ENCODE measurements at places on chromosomes 3 and 15.
A peak's percentile ranks its signal among the peaks of the same experiment; 100 is the strongest.

- DNase-seq = no peak
Observed at GRCh38 chr15:84387086-84387485, 151.5 kb downstream of the GOLGA6L4 start.

GRCh38 chr15:66019368-66019767 lies 150.1 kb downstream of the RAB11A start:
- no peak for DNase-seq

DNA sequence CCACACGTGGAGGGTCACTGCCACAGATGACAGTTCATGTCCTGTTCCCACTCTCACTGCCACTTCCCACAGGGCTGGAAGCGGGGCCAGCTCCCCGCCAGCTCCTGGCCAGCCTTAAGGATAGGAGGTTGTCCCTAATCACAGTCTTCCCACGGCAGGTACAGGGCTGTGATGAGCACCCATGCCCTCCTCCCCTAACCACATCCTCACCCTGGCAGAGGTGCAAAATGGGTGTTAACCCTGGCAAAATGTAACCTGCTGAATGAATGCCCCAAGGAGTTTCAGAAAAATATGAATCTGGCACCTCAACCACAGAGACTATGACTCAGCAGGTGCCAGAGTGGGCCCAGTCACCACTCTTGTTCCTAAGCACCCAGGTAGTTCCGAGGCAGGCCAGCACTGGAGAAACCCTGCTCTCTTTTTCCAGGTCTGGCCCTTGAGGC lies 185.1 kb upstream of the TPM1 start:
- DNase-seq = no peak

GRCh38 chr3:106731230-106731629 lies 646.0 kb upstream of the CCDC54 start:
- DNase-seq = no peak

GRCh38 chr3:9067352-9067975 lies 104.2 kb upstream of the RAD18 start:
- DNase-seq = peak; percentile 69
